Stimulated activated CD4-positive, alpha-beta T cell treated with anti-CD3 and anti-CD28 coated beads, TNF-alpha, amount 100 ng/mL, for 4 hours (primary cell): ENCODE measurements at places on chromosomes 16 and 17.

- no peak for DNase-seq
These were observed 80.8 kb upstream of the CIBAR2 start for GRCh38 chr16:85193115-85193493.

- no peak for DNase-seq
These were observed 272.7 kb downstream of the SOX9 start for GRCh38 chr17:72393553-72393952.

DNA sequence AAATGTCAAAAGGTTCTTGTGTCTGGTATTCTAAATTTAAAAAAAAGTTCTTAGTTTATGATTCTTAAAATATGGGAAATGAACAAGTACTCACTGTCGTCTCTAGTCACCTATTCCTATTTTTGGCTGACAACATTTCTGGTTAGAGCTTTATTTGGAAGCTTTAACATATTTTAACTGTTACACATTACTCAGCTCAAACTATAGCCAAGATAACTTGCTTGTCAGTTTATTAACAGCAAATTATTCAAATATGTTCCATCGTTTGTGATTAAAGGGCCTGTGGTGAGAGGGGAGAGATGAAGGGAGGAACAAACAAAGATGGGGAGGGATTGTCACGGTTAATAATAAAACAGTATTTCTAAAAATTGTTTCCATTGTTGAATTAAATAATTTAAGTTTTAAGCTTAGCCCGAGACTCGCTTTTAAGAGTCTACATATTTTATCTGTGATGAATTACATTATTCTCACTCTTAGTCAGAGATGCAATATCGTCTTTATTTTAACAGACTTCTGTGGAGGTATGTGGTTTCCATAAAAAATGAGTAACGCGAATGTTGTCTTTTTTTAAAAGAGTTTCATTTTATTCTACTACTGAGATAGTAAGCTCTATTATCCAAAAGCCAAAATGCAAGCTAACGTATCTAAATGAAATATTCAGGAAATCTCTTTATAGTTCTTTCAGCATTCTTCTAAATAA lies 321.9 kb upstream of the PMFBP1 start:
- no peak for DNase-seq

DNA sequence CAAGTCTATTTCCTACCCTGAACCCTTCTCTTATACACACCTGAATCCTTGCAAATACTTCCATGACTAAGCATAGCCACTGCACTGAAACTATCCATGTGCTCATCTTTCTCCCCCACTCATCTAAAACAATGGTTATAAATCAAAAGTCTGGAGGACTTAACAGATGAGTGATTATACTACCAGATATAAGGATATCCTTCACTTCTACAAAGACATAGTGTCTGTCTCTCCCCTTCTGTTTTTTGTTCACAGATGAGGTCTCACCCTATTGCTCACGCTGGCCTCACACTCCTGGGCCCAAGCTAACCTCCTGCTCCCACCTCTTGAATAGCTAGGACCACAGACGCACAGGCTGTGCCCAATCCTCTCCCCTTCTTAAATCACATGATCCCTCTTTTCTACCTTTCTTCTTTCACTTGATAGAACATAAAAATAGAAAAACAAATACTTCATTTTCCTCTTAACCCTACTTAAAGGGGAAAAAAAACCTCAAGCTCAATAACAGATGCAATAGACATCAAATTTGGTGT lies 19.2 kb downstream of the CEP112 start:
- no peak for DNase-seq

DNA sequence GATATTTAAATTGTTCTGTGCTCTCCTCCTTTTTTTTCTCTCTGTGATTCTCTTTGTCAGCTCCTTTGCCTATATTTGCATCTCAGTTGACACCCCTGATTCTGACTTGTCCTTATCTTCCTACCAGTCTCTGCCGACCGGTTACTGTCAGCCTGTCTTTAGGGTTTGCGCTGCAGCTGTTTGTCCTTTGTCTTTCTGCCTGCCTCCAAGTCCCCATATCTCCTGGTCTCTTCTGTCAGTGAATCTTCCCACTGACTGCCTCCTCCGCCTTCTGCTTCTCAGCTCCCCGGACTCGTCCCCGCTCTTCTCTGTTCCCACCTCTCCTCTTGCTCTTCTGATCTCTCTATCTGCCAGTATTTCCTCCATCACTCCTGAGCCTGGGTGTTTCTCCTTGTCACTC lies 5.2 kb downstream of the TLCD2 start:
- DNase-seq, result no peak

DNA sequence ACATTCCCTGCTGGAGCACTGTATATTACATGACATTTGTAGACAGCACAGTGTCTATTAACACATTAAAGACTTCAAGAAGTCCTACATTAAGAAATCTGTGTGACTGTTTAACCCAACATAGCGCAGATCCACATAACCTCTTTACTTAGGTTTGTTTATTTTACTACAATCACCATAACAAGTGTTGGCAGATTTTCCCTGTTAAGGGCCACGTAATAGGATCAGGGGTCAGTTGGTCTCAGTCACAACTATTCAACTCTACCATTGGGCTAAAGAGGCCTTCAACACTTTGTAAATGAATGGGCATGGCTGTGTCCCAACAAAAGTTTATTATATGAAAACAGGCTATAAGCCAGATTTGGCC lies 51.3 kb upstream of the ADORA2B start:
- DNase-seq, result no peak

DNA sequence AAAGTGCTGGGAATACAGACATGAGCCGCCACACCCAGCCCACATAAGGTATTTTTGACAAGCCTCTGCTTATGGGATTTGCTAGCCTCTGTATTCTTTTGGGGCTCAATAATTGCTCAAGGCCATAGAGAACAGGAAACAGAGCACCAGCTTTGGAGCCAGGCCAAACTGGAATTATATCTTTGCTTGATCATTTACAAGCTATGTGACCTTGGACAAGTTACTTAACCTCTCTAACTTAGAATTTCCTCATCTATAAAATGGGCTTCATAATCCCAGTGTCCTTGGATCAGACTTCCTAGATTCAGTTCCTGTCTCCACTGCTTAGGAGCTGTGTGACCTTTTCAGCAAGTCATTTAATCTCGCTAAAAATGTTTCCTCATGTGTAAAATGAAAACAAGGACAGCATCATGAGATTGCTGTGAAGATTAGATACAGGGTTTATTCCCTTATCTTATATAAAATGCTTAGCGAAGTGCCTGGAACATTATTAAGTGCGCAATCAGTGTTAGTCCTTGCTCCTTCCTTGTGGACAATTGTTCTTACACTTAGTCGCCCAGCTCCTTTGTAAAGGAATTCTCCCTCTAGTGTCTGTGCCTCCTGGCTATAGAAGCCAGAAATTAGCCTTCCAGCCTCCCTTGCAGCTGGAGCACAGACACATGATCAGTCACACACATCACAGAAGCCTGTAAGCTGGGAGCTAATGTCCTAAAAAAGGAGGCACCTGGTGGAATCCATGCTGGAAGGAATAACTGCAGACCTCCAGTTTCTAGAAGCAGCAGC lies 16.6 kb downstream of the KRT9 start:
- no peak for DNase-seq

DNA sequence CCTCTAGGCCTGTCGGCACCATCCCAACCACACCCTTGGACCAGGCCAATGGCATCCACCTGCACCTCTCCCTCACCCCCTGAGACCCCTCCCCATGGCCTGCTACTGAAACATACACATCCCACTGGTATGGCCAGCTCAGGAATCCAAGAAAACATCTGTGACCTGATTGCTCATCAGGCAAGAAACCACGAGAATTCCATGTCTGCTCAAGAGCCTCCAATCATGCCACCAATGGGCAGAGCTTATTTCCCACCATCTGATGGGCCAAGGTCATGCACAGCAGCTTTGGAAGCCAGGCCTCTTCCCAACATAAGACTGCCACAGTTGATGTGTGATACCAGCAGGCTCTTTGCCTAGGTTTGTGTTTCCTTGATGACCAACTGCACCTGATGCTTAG lies 190.1 kb downstream of the C16orf78 start:
- DNase-seq, result no peak

GRCh38 chr17:62994931-62995330 lies 28.9 kb downstream of the TANC2 start:
- DNase-seq, result no peak

- no peak for DNase-seq
These were observed 1100.6 kb upstream of the RBFOX1 start for GRCh38 chr16:6232056-6232455.

- no peak for DNase-seq
These were observed 91.1 kb downstream of the TNFRSF13B start for GRCh38 chr17:16880843-16881230.

GRCh38 chr17:4782652-4783051 lies 3.5 kb downstream of the VMO1 start:
- no peak for DNase-seq
